ENCODE measurements at places on chromosomes 1 and 21. TPM values are rescaled to one million over a fixed set of nuclear protein-coding genes. Genes with fewer than 3 reads are reported as not detected.

The HFM1 gene
- total RNA-seq, result 4.4 TPM

The NIBAN1 gene
- 41.1 TPM for total RNA-seq

The UBE2U gene
- total RNA-seq, result not detected

The OR2M3 gene
- not detected for total RNA-seq

The SPATC1L gene
- 12.3 TPM for total RNA-seq

The LRRC8C gene
- 10.1 TPM for total RNA-seq

The HHAT gene
- 19.9 TPM for total RNA-seq

DNA sequence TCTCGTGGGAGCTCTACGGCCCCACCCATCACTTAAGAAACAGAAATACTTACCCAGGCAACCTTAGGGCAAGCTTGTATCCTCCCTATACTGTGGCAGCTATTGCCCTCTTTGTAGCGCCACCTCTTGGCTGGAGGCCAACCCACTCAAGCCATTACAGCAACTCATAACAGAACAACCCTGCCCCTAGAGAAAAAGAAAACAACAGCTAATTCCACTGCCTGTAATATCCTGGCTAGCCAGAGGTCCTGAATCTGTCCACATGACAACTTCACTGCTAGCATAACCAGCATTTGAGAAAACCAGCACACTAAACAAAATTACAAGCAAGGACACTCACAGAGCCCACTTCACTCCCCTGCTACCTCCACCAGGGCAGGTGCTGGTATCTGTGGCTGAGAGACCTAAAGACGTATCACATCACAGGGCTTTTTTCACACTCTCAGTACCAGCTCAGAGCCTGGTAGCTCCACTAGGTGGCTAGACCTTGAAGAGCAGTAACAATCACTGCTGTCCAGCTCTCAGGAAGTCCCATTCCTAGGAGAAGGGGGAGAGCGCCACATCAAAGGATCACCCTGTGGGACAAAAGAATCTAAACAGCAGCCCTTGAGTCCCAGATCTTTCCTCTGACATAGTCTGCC is 14.5 kb upstream of the MX1 start:
- no peak for DNase-seq

DNA sequence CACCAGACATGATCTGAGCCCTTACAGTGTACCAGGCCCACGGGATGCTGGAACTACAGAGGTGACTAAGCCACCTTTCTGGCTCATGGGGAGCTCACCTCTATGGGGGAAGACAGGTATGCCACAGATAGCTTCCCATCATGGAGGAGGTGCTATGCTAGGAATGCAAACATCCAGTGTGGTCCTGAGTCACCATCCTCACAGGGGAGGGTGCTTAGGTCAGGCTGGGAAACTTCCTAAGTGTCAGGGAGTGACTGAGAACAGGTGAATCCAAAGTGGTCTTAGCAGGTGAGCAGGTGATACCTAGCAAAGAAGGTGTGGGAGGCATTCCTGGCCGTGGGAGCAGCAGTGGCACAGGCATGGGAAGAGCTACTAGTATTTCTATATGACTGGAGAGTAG is 8.6 kb upstream of the RASSF5 start:
- no peak for DNase-seq

DNA sequence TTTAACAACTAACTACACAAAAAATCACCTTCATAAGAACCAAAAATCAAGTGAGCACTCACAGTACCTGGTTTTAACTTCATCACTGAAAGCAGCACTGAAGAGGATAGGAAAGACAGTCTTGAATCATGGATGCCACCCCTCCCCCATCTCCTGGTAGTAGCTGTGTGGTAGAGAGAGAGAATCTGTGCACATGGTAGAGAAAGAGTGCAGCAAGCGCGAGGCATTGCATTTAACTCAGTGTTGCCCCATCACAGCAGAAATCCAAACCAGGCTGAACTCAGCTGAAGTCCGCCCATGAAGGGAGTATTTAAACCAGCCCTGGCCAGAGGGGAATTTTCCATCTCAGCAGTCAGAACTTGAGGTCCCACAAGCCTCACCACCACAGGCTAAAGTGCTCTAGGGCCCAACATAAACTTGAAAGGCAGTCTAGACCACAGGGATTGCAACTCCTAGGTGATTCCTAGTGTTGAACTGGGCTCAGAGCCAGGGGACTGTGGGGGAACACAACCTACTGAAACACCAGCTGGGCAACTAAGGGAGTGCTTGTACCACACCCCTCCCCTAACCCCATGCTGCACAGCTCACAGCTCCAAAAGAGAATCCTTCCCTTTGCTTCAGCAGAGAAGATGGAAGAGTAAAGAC is 38.4 kb downstream of the VAV3 start:
- no peak for DNase-seq

GRCh38 chr21:35075546-35075945 is 26.4 kb upstream of the RUNX1 start:
- DNase-seq, result no peak

GRCh38 chr1:236836157-236836556 is 41.1 kb downstream of the MTR start:
- no peak for DNase-seq

DNA sequence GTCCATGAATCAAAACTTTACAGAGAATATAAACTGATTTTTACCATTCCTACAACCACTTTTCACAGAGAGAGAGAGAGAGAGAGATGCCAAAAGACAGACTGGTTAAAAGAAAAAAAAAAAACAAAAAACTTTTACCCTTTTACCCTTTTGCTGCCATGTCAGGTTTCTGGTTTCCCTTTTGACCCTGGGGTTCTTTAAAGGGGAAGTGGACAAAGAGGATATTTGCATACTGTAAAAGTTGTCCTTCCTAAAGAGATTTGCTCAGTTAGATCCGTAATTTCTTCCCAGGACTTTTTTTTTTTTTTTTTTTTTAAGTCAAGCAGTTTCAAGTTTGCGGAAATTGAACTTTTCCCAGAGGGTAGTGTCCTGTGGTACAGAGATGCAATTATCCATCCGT is 287.8 kb upstream of the RGS18 start:
- no peak for DNase-seq

- no peak for DNase-seq
Measured at GRCh38 chr1:7042322-7043190, 257.3 kb downstream of the CAMTA1 start.

DNA sequence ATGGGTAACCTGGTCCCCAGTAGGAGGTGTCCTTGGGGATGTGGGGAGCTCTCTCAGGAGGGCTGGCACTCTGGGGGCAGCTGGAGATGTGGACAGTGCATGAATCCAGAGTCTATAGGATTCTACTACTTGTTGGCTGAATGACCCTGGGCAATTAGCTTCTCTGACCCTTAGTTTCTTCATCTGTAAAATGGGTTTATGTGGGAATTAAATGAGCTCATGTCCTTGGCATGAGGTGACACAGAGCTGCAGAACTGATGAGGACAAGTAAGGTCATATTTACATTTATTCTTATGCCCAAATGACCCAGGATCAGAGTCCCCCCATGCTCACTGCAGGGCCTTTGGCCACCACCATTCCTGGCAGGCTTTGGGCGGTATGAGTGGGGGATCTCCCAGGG is 29.3 kb downstream of the FOXO6 start:
- no peak for DNase-seq

GRCh38 chr1:202029171-202029665 is 18.8 kb downstream of the ELF3 start:
- DNase-seq, result no peak

- DNase-seq, result no peak
Measured at GRCh38 chr1:167563579-167564246, 10.2 kb upstream of the CREG1 start.

GRCh38 chr1:228163776-228164519 is 1.7 kb upstream of the IBA57 start:
- DNase-seq, result no peak

DNA sequence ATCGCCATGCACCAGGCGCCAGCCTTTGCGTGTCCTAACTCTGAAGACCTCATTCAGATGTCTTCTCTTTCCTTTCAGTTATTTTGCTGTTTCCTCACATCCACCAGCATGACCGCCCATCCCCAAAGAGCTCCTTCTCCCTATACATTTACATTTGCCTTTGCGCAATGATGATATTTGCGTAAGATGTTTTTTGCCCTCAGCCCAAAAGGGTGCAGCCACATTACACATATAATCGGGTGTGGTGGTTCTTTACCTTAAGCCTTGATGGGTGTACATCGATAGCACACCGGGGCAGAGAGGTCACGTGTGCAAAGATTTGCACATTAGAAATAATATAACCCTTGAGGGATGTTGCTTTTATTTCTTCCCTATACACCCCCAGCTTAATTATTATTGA is 192.8 kb downstream of the HUNK start:
- DNase-seq, result no peak

GRCh38 chr1:39509360-39510009 is 18.0 kb downstream of the BMP8A start:
- no peak for DNase-seq

GRCh38 chr1:245418077-245418476 is 263.3 kb downstream of the KIF26B start:
- no peak for DNase-seq
